Effector CD4-positive, alpha-beta T cell (primary cell): ENCODE measurements at places on chromosomes 12 and 14.

DNA sequence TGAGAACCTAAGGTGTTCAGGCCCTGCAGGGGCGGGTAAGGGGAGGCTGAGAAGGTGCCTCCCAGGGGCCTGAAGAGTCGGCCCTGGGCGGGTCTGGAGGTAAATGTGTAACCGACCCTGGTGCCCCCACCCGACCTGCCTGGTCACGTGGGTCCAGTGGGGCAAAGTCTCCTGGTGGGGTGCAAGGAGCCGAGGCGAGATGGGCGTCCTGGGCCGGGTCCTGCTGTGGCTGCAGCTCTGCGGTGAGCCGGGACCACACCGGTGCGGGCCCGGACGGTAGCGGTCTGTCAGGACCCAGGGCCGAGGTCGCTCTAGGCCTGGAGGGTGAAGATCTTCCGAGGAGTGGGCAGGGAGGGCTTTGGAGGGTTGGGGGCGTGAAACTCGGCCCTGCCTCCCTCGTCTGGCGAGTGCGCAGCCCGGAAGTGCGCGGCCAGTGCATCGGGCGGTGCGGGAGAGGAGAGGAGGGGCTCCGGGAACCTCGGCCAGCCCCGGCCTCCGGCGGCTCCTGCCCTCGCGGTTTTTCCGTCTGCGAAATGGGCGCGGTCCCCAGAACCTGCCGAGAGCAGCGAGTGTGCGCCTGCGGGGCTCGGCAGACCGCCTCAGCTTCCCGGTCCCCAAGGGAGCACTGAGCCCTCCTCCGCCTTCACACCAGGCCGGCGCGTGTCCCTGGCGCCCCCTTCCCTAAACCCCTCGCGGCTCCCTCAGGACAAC lies at the start of gene AMN:
TSS of gene AMN (plus strand) at position 174 of the 711 bp plus-strand sequence. CDS start at position 200, 26 bp downstream.
- DNase-seq: no peak

GRCh38 chr12:54759751-54760150 lies 94.6 kb upstream of the MUCL1 start:
- DNase-seq: no peak

- DNase-seq: no peak
These were observed 127.6 kb upstream of the GSC start for GRCh38 chr14:94897561-94897960.

DNA sequence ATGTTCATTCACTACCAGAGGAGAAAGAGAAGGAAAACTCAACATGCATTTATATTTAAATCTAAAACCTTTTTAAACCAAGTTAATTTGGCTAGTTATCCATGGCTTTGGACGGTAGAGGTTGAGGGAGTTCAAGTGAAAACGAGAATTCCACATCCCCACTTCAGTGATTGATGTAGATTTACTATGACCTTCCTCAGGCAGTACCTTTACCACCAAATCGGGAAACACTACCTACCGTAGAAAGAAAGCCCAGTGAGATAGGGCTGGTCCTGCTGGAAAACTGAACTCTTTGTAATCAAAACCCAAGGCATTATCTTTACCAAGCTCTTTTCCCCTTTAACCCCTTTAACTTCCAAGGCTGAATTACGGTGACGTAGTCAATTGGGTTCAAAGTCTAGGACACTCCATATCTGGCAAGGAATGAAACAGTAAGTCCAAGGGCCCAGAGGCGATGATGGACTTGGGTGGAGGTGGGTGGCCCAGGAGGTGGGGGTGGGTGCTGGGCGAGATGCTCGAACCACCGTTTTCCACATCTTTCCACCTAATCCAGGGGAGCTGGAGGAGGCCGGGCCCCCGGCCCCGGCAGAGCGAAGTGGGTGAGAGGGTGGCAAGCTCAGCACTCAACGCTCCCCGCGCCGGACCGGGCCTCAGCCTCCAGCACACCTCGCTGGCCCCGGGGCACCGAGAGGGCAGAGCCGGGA lies 618 bp downstream of the SEC23A start:
- no peak for DNase-seq

- no peak for DNase-seq
These were observed 129.7 kb upstream of the OVCH1 start for GRCh38 chr12:29627221-29627620.
